CD4-positive, alpha-beta T cell treated with Interleukin-6 at 100 ng/mL for 8 hours (primary cell): ENCODE measurements at places on chromosomes 3 and 15.

- no peak for DNase-seq
Observed at GRCh38 chr15:62791694-62792093, 250.9 kb upstream of the TPM1 start.

GRCh38 chr3:167650459-167650858, 3.3 kb downstream of the WDR49 start:
- DNase-seq: no peak

GRCh38 chr15:42549032-42549491, 424 bp downstream of the HAUS2 start:
- DNase-seq: peak; percentile 6

GRCh38 chr15:65069179-65069578, 1.4 kb upstream of the RASL12 start:
- DNase-seq: no peak

- DNase-seq: no peak
Observed at GRCh38 chr15:89521605-89522004, 25.2 kb upstream of the RHCG start.

GRCh38 chr15:85831415-85832113, 36.8 kb upstream of the KLHL25 start:
- peak; percentile 16 for DNase-seq

DNA sequence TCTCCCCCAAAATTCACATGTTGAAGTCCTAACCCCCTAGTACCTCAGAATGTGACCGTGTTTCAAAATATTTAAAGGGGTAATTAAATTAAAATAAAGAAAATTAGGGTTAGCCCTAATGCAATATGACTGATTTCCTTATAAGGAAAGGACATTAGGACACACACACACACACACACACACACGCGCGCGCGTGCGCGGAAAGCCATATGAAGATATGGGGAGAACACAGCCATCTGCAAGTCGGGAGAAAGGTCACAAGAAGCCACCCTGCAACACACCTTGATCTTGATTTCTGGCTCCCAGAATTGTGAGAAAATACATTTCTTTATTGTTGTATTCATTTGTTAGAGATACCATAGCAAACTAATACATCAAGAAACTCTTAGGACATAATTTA, 54.6 kb upstream of the STXBP5L start:
- DNase-seq: no peak

GRCh38 chr3:179229177-179229576, 21.7 kb downstream of the KCNMB3 start:
- DNase-seq: no peak

DNA sequence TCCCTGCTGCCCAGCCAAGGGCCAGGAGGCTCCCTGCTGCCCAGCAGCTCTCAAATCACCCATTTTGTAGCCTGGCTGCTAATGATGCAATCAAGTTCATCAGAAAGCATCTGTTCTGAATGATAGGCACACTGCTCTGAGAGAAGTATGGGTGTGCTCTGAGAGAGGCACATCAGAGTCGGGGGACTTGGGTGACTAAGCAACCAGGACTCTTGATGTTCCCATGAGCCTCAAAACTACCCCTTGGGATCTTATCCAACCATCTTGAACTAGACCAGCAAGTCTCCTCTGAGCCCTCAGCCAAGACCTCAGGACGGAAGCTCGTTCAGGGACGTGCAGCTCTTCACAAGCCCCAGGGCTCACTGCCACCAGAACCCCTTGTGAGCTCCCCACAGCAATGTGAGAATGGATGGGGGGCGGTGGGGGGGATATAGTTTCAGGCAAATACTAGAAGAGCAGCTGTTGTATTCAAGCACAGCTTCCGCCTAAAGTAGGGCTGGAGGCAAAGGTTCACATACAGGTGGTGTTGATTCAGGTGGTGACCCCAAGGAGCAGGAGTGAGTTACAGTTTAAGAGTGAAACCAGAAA, 52.2 kb upstream of the HES1 start:
- no peak for DNase-seq

DNA sequence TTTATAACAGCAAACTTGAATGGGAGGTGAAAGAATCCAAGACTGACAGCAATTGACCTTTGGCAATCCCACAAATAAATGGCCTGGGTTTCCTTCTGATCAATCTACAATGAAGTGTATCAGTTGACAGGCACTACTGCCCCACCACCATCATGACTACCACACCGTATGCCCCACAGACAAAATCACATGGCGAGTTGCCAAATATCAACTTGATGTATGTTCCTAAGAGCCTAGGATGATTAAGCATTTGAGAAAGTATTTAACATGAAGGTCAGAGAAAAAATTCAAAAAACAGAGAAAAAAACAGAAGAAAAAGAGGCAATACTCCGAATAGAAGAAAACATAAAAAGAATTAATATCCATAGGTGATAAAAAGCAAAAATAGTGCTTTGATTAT, 215.9 kb upstream of the STAC start:
- DNase-seq: no peak

- DNase-seq: no peak
Observed at GRCh38 chr15:64858021-64858575, 16.4 kb downstream of the PLEKHO2 start.

DNA sequence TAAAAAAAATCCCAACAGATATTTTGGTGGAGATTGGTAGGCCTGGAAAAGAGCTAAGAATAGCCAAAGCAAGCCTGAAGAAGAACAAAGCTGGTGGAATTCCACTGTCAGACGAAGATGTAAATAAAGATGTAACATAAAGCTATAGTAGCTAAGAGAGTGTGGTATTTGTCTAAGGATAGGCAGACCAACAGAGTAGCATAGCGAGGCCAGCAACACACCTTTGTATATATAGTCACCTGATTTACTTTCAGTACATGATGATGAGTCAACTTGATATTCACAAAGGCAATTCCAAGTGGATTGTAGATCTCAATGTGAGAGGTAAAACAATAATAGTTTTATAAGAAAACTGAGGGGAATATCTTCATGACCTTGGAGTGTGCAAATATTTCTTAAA, 53.6 kb upstream of the SYN2 start:
- DNase-seq: no peak

GRCh38 chr3:68893600-68894239, 38.6 kb downstream of the TAFA4 start:
- DNase-seq: peak; percentile 8

DNA sequence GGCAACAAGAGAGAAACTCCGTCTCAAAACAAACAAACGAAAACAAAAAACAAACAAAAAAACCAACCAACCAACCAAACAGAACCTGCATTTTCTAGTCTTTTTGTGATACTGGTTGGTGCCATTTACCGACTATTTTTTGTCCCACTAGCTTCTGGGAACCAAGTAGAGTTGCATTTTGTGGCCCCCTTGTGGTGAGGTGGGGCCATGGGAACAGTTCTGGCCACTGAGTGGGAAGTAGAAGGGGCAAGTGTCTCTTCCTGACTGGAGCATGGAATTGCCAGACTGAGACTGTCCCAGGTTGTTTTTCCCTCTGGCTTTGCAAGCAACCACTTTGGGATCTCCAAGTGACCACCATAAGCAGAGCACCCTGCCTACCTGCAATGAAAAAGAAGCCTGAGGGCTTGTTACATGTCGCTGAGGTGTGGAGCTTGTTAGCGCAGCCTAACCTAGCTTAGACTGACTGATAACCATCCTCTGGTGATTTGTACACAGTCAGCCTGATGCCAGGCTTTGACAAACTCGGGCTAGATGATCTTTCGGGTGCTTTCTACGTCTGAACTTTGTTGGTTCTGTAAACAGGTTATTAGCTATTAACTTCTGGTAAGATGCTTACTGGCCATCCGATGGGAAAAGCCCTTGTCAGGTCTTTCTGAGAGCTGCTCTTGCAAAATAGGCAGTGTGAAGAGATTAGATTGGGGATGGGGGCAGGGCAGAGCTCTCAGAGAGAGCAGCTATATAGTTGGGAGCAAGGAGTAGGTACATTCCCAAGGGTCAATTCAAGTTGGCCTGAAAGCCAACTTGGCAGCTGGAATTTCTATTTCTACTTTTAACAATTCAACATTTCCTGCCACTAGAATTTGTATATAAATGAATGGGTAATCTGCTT, 172.2 kb downstream of the SSR3 start:
- no peak for DNase-seq

DNA sequence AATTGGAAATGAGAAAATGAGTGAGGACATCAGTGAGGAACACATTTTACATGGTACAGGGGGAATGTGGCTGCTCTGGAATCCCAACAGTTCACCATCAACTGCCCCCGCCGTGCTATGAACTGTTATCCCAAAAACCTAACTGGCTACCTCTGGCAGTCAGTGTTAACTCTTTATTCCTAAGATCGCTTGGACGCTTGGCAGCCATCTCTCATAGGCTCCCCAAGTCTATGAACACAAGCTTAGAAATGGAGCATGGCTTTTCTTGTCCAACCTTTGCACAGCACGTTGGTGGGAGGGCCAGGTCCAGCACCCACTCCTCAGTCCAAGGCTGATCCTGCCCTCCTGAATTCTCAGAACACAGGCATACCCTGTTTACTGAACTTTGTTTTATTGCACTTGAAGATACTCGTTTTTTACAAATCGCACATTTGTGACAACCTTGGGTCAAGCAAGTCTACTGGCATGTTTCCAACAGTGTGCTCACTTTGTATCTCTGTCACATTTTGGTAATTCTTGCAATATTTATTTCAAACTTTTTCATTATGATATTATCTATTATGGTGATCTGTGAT, 53.6 kb downstream of the SENP2 start:
- DNase-seq: no peak

- no peak for DNase-seq
Observed at GRCh38 chr3:70857916-70858315, 545.5 kb upstream of the MDFIC2 start.

DNA sequence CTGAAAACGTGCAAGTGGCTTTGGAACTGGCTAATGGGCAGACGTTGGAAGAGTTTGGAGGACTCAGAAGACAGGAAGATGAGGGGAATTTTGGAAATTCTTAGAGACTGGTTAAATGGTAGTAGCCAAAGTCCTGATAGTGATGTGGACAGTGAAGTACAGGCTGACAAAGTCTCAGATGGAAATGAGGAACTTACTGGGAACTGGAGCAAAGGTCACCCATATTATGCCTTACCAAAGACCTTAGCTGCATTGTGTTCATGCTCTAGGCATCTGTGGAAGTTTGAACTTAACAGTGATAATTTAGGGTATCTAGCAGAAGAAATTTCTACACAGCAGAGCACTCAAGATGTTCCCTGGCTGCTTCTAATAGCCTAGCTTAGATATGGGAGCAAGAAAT, 28.6 kb upstream of the SERPINI2 start:
- no peak for DNase-seq

GRCh38 chr3:117955196-117955595, 1079.5 kb downstream of the IGSF11 start:
- no peak for DNase-seq

GRCh38 chr3:187021748-187022402, 91.5 kb downstream of the ST6GAL1 start:
- DNase-seq: no peak

- no peak for DNase-seq
Observed at GRCh38 chr15:47603026-47603425, 114.3 kb upstream of the SEMA6D start.

- no peak for DNase-seq
Observed at GRCh38 chr3:146396792-146397191, 72.6 kb downstream of the PLSCR2 start.

DNA sequence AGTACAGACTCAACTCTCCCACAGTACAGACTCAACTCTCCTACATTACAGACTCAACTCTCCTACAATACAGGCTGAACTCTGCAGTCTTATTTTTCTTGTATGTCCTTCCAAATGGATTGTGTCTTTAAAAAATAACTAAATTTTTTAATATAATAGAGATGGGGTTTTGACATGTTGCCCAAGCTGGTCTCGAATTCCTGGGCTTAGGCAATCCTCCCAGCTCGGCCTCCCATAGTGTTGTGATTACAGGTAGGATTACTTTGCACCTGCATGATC, 31.2 kb upstream of the UBXN7 start:
- DNase-seq: no peak

DNA sequence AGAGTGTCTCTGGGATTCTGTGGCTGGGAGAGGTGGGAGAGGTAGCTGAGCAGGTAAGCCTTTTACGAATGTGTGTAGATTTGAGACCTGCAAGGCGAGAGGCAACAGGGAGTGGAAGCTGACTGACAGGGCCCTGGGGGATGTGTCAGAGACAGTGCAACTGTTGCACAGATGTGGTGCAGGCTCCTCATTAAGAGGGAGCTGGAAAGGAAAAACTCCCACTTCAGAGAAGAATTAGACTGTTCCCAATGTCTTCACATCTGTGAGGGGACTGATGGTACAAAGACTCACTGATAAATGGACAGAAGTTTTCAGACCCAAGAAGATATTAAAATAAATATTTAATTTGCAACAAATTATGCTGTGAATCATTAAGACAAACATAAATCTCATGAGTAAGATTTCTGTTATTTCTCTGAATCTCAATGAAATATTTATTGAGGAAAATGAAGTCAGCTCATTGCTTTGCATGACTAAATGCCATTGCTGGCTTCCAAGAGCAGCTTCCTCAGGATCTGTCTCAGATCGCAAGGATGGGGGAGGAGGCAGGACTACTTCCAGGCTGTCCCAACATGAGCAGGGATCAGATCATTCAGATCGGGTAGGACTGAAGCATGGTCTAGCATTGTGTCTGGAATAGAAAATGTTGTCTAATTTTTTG, 127.3 kb upstream of the ROPN1 start:
- no peak for DNase-seq

- no peak for DNase-seq
Observed at GRCh38 chr3:23240171-23240785, 37.2 kb downstream of the UBE2E2 start.
